ENCODE measurements at places on chromosomes 2 and 18.

DNA sequence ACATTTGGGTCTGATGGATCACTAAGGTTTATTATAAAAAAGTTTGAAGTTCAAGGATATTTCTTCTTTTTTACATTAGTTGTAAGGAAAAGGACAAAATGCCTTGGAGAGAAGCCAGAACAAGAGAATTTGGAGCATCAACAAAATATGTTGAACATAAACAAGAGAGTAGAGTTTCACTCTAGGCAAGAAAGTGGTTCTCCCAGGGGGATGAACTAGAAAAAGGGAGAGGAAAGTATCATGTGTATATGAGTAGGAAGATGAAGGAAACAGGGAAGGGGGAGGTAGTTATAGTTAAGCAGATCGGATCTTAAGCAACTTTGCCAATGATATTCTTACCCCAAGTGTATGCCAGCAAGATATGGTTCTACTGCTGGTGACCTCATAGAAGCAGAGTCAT lies 63.8 kb upstream of the GALNT3 start:
- DNase-seq, result no peak

DNA sequence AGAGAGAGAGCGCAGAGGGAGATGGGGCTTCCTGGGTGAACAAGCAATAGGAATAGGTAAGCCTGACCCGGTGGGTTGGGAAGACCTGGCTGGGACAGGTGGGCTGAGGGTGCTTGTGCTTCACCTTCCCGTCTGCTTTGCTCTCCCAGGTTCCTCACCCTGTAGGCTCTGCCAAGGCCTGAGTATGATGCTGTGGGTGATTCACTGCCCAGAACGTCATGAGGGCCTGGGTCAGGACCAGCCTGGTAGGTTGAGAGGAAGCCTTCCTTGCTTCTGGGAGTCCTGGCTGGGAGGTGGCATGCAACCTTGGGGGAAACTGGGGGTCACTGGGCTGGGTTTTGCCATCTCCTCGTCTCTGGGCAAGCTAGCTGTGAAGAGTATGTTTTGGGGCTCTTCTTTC lies 220.2 kb upstream of the APCDD1 start:
- DNase-seq, result no peak

DNA sequence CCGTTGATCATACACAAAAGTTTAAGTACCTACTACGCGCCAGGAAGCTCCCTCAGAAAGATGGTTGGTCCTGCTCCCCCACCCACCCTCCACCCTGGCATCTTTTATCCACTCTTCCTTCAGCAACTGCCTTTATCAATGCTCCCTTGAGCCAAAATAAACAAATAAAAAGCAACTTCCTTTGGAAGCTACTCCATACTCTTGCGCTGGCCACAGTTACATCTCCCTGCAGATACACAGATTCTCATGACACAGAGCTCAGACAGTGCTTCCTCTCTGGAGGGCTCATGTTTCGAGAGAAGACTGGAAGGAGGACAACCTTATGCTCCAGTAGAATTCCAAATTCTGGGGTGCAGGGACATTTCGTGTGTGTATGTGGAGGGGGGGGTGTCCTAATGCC lies 3.8 kb upstream of the STEAP3 start:
- DNase-seq, result no peak

GRCh38 chr2:67436221-67436620 lies 39.1 kb downstream of the ETAA1 start:
- DNase-seq, result no peak

- no peak for DNase-seq
Observed at GRCh38 chr2:39243469-39244123, at the start of gene CDKL4. Gene CDKL4 (minus strand): TSS chr2:39243970.

DNA sequence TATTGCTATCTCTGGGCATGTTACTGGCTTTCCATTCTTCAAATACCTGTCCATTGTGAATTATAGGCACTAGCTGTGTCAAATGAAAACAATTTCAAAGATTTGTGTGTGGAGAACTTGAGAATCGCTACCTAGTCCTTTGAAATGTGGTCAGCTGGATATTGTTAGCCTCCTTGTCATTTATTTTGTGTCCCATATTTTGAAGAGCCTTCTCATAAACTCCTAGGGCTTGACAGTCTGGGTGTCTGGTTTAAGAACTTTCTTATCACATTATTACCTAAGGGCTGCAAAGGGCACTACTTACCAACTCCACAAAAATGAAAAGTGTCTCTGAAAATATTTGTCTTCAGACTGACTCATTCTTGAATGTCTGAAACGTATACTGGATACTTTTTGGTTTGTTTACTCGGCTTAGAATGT lies 50.2 kb downstream of the COL4A3 start:
- DNase-seq, result no peak

DNA sequence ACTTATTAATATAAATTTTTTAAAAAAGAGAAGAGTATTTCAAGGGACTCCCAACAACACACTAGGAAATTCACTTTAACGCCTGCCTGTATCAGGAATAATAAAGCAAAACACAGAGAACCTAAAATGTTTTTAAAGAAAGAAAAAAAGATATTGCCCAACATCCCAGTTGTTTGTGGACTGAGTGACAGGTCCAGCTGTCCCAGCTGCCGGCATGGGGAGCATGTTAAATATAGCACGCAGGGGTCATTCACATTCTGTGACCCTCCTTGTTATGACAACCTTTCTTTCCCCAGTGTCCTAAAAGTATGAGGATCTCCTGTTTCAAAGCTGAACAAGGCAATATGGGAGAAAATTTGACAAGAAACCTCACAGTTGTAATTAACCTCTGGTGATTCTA lies 4.4 kb downstream of the KLHL41 start:
- no peak for DNase-seq

DNA sequence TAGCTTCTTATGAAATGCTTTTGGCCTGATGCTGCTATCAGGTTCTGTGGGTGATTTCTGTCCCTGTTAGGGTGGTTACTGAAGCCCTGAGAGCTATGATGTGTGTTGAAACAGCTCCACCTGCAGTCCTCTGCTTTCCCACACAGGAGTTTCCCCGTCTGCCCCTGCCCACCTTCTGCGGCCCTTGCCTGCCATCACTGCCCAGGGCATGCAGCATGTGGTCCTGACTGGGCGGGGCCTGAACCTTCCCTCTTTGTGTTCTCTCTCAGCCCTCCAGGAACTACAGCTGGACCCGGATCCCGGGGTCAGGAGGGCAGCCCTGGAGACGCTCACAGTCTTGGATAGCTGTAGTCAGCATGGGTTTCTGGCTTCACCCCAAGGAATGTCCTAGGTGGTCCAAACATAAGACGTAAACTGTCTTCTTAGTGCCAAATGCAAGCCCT lies 21.4 kb downstream of the HJURP start:
- DNase-seq, result no peak

GRCh38 chr2:71156573-71156972 lies 26.1 kb downstream of the MPHOSPH10 start:
- DNase-seq, result no peak

GRCh38 chr2:159455330-159455918 lies 160.9 kb downstream of the BAZ2B start:
- no peak for DNase-seq

- DNase-seq, result no peak
Observed at GRCh38 chr2:197498937-197499593, 575 bp downstream of the HSPD1 start.

DNA sequence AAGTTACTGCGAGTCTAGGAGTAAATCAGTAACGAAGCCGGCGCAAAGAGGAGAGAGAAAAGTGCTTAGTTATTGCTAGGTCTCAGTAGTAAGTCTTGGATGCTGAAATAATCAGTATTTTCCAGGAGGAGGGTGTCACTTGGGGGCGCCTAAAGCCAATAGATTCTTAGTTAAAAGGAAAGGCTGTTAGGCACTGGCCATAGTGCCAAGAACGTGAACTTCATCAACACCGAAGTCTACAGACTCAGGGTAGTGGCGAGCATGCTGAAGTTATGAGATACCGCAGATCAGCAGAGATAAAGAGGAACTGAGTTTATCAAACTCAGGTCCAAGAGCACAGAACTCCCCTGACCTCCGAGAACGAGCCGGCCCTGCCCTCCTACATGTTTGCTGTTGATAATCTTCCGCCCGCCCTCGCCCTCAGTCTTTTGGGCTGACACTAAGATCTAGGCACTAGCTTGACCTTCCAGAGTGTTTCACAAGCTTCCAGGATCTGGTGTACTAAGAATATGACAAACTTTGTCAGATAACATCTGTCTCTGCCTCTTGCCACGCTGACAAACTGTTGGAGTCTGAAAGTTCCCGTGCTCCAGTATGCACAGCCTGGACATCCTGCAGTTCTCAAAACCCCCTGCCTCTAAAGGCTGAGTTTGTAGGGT lies 49.2 kb downstream of the CYB5A start:
- no peak for DNase-seq

GRCh38 chr2:43333656-43334144 lies 107.3 kb upstream of the ZFP36L2 start:
- no peak for DNase-seq

DNA sequence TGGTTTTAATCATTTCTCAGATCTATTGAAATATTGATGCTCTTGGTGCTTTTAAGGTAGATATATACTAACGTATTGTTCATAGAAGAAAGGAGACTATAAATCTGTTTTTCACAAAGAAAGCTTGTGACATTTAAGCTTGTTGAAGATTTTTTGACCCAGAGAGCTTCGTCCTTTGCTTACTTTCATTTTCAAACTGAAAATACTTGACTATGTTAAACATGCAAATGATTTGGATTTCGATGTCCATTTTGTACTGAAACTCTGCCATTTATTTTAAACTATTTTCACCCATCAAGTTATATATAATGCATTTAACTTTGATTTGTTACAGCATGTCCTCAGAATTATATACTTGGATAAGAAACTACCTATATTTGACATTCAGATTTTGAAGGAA lies 85.2 kb downstream of the SLC4A10 start:
- DNase-seq, result no peak

DNA sequence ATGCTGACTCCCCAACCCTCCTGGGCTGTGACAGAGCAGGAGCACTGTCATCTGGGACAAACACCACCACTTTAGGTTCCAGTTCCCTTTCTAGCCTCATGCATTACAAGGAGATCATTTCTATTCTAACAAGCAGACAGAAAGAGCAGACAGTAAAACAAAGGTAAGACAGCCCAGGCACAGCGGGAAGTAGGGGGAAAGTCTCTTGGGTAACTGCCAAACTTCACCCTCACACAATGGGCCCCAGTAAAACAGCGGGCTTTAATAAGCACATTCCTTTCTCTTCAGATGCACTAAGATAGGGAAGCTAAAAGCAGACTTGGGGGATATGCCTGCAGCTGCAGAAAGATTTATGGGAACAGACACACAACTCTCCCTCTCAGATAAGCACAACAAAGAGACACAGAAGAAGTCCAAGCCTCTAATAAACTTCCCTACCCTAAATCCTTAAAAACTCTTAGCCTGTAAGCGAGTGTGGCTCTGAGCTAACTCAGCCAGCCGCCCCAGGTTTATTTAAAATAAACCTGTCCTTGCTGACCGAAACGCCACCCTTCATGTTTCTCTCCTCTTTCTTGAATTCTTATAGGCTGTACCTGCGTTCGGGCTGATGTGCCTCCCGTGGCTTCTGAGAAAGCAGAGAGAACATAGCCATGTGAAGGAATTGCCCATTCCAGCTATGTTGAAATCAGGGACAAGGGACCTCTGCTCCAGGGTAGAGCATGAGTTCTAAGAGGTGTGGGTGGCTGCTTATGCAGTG lies 726.8 kb upstream of the DDX18 start:
- no peak for DNase-seq

DNA sequence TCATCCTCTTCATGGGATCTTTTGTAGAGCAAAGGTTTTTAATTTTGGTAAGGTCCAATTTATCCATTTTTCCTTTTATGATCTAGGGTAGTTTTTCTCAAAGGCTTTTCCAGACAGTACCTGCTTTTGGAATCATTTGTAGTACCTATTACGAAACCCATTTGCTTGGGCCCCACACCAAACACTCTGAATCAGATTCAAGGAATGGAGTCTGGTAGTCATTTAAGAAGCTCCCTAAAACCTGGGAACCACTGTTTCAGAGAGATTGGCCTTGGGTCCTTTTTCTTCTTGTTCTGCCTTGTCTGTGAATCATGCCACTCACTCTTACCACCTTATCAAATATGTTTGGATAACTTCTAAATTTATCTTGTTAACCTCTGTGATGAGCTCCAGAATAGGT lies 40.3 kb downstream of the OSBPL6 start:
- DNase-seq, result no peak

GRCh38 chr2:40283111-40283909 lies 168.6 kb downstream of the SLC8A1 start:
- no peak for DNase-seq

DNA sequence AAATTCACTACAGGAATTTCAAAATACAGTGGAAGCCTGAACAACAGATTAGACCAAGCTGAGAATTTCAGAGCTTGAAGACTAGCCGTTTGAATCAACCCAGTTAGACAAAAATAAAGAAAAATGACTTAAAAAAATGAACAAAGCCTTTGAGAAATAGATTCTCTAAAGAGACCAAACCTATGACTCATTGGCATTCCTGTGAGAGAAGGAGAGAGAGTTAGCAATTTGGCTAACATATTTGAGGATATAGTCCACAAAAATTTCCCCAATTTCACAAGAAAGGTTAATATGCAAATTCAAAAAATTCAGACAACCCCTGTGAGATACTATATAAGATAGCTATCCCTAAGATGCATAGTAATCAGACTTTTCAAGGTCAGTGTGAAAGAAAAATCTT lies 78.0 kb downstream of the MYO3B start:
- no peak for DNase-seq

DNA sequence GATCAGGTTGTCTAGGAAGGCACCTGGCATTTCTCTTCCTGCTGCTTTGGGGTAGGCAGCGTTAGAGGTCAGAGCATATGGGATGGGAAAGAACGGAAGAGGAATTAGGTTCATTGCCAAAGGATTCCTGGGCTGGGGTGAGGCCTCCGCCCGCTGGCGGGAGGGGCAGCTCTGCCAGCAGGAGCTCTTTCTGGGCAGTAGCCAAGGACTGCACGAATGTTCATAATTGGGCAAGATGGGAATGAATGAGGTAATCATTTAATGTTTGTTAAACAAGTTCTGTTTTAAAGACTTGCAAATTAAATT lies 253.9 kb downstream of the AGAP1 start:
- no peak for DNase-seq

- no peak for DNase-seq
Observed at GRCh38 chr2:60821133-60821469, 60.3 kb upstream of the REL start.

DNA sequence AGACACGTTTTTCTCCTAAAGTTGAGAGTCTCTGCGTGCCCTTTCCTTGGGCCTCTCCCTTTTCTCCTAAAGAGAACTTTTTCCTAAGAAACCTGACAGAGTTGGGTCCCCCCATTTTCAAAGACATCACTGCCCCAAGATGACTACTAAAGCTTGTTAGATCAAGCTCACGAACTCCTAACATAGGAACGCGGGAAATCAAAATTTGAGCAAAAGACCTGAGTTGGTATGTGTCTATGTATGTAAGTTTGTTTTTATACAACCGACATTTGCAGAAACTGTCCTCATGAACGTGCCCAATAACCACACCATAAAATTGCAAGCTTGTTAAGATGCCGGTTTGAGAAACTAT lies 1.4 kb downstream of the HOXD13 start:
- DNase-seq, result no peak

GRCh38 chr2:36820942-36821605 lies 124.6 kb downstream of the VIT start:
- peak; percentile 44 for DNase-seq

DNA sequence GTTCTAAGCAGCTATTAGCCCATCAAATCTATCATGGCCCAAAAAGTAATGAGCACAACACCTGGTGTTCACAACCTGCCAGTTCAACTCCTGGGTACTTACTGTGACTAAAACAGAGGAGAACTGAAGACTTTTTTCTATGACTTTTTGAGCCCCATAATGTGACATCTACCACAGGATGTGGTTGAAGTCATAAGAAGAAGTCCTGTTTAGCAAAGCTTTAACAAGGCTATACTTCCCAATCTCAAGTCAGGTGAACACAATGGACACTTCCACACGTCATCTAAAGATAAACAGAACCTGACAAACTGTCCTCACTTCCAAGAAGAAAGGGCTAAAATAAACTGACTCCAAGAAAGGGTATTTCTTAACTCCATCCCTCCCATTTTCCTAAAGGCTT lies 138.8 kb downstream of the ATAD2B start:
- no peak for DNase-seq

Data from SHP77 treated with DMSO at 0.1 percent for 48 hours (cell line).